HCEC 1CT (cell line): ENCODE measurements at places on chromosomes 5 and 9.

DNA sequence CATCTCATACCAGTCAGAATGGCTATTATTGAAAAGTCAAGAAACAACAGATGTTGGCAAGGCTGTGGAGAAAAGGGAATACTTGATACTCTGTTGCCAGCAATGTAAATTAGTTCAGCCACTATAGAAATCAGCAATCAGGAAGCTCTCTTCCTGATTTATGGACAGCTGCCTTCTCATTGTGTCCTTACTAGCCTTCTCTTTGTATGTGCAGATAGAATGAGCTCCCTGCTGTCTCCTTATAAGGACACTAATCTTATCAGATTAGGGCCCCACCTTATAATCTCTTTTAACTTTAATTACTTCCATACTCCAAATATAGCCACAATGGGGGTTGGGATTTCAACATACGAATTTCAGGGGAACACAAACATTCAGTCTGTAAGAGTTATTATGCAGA is 38.0 kb downstream of the KCNV2 start:
- no peak for DNase-seq

DNA sequence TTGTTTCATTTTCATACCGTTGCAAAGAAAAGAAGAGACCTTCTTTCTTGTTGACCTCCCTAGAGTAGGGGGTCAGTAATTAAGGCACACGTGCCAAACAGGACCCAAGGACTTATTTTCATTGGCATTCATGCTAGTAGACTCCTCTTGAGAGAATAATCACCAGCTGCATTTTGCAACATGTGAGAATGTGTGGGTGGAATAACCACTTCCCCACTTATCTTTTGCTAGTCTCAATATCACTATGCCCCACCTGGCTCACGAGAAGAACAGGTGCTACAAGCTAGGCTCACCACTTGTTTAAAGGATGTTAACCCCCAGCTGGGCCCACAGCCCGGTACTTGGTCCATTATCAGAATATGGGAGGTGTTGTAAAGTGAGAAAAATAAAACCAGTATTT is 460.7 kb upstream of the MEF2C start:
- no peak for DNase-seq

- DNase-seq: peak; percentile 95
These were observed 25.9 kb upstream of the ANKRD55 start for GRCh38 chr5:56259002-56259511.

DNA sequence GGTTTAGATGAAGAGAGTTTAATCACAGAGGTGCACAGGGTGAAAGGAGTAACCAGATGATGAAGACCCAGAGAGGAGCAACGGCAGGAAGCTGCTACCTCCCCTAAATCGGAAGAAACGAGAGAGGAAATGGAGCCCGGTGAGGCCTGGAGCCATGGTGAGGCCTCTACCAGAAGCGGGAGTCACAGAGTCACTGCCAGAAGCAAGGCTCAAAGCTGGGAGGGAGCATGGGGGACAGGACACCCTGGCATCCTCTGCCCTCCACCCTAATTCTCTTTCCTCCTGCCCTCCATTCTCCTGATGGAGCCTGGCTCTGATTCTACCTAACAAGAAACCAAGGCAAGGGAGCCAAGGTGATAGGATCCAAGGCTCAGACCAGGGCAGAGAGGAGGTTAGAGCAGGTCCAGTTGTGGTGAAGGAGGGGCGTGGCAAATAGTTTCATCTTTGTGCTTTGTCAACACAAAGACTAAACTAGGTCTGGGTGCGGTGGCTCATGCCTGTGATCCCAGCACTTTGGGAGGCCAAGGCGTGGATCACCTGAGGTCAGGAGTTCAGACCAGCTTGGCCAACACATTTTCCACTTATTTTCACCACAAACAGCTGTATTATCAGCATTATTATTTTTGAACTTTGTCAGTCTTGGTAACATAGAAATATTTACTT is 134.4 kb upstream of the RAI14 start:
- no peak for DNase-seq

GRCh38 chr5:167507463-167508233 is 783.8 kb upstream of the WWC1 start:
- no peak for DNase-seq

DNA sequence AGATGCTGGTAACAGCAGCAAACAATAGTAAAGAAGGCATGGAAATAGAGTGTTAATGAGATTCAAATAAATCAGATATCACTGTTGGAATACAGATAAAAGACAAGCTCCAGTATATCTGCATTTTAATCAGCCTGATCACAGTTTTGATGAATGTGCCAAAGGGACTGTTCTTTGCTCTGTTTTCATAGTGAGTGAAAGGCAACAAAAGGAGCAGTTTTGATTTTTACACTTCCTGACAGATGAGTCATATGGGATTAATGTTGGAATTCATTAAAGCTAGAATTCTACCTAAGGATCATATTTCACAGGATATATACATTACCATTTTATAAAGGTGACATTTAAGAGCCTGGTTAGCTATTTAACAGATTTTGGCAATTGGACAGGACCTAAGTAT is 743.3 kb upstream of the PTPRD start:
- DNase-seq: no peak

DNA sequence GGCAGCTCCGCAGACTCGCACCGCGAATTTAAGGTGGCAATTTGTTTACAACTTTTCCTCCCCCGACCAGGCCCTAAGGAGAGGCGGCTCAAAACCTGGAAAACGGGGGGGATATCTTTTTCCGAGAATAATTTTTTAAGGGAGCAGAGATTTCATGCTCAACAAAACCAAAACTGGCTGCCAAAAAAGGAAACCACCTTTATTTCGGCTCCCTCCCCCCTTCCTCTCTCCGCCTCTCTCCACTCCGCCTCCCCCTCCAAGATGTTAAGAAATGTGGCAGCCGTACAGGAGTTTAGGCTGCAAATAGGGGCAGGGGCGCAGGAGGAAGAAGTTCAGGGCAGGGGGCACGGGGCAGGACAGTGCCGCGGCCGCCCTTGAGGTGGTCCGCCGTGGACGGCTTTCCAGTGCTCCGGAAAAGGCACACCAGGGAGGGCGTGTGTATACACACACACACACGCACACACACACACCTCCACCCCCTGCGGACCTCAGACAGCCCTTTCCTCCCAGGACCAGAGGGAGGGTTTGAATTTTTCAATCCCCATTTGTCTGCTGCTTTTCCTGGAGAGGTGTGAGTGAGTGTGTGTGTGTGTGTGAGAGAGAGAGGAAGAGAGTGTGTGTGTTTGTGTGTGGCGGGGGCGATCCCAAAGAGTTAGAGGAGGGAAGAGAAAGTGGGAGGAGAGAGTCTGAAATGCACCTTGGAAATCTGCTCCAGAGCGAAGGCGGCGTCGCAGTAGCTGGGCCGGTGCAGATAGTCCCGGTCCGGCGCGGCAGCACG is 9.1 kb downstream of the PTCH1 start:
- DNase-seq: peak; percentile 61

- no peak for DNase-seq
These were observed 13.1 kb downstream of the THBS4 start for GRCh38 chr5:80048084-80048780.

DNA sequence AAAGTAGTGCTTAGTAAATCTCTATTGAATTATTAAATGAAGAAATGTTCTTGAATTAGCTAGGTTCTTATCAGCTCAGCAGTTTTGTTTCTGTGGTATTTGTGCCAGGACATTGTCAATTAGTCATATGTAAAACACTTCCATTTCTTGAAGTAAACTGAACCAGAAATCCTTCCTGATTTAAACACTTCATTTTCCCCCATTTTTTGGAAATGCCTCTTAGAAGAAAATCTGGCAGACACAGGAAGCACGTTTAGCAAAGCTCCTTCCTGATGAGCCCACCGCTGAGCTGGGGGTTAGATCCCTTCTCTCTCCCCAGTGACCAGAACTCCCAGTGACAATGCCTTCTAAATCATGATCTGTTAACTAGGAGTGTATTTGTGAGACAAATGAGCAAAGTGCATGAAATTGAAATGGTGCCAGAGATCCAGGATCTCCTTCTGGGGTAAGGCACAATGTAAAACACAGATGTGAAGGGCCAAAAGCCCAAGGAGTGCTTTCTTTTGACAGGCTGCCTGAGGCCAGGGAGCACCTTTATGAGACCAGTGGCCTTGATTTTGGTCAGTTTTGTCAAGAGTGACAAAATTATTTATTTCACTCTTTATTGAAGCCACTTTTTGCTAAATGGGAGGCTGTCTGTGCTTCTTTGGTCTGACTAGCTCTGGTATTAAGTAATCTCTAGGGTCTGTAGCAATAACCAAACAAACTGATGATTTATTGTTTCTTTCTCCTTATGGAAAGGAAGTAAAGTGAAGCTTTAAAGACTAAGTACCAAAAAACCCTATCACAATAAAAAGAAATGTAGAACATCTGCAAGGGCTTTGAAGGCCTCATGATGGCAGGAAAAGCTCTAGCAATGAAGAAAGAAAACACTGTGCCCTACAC is 25.5 kb upstream of the RUSC2 start:
- DNase-seq: peak; percentile 72

- peak; percentile 12 for DNase-seq
These were observed 91.1 kb upstream of the RNF180 start for GRCh38 chr5:64074533-64074932.

DNA sequence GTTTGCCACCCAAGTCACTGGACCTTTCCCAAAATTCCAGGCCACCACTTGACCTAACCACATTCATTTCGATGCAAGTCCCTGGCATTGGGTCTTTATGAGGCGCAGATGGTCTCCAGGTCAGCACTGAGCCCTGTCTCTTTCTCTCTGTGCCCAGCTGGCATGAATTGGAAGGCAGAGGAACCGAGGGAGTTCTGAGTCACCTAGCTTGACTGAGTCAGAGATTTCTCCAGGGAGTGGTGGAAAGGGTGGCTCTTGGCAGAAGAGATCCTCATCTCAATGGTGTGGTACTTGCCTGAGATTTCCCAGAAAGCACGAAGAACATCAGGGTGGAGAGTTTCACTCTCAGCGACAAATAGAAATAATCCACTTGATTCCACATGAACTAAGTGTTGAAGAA is 43.8 kb downstream of the WDR36 start:
- peak; percentile 51 for DNase-seq

- no peak for DNase-seq
These were observed 356.9 kb downstream of the CSNK1G3 start for GRCh38 chr5:123868881-123869280.

GRCh38 chr5:168831383-168831782 is 252.2 kb upstream of the PANK3 start:
- no peak for DNase-seq

- DNase-seq: peak; percentile 68
These were observed at the start of gene ADAMTS2 for GRCh38 chr5:179345433-179346321. TSS of gene ADAMTS2 (minus strand) at chr5:179345461. CDS start at chr5:179345328, 133 bp downstream.

- DNase-seq: no peak
These were observed 132.9 kb downstream of the SIL1 start for GRCh38 chr5:139065306-139065705.

GRCh38 chr9:121185178-121185745 is 16.4 kb downstream of the RAB14 start:
- DNase-seq: no peak

DNA sequence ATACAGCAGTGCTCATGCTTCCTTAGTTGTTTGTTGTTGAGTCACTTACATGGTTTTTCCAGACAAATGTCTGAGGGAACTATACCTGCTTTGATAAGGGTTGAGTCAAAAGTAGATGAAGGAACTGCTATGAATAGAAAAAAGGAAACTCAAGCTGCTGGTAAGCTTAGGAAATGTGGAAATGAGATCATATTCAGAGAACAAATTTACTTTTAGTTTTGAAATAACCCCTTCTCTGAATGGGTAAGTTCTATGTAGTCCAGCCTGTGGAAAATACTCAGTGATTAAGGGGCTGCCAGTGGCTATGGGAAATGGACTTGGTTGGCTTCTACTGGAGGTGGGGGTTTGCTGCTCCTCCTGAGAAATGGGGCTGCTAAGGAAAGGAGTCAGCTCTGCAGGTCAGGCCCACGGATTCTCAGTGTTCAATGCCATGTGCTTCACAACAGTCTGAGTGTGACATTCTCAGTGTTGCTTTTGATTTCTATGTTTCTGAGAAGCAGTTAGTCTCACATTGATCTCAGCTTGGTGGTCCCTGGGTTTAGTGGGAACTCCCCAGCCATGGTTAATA is 47.7 kb upstream of the GLRX start:
- peak; percentile 48 for DNase-seq

DNA sequence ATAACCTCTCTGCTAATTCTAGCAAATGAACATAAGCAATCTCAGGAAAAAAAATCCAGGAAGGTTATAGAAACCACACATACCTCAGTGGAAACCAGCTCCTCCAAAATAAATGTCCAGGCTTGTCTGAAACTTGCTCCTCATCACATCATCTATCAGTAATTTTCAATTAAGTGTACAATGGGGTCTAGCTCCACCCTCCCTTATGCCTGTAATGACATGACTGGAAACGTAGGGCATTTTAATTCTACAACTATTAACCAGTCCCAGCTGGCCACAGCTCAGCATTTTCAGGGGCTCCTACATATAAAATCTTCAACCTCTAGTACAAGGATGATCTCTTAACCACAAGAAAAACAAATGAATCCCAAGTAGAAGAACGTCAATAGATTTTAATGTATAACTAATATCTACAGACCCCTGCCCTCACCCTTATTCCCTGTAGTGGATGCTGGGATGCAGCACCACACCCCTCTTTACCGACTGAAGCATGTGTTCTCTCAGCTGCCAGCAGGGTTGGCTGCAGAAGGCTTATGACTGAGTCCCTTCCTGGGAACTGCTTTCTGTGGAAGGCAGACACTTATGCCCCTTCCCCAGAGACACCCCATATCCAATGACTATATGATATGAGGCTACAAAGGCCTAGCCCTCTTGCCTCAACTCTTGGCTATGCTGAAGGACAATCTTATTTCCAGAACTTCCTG is 6.8 kb downstream of the TSSK1B start:
- DNase-seq: no peak

DNA sequence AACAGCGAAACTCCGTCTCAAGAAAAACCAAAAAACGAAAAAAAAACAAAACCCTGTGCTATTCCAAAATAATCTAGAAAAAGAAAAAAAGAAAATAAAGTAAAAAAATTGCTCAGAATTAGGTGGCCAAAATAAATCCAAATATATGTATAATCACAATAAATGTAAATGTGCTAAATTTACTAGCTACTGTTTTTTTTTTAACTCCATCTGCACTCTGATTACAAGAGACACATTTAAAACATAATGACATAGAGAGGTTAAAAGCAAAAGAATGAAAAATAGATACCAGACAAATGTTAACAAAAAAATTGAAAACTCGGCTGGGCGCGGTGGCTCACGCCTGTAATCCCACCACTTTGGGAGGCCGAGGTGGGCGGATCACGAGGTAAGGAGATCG is 66.1 kb downstream of the FGF1 start:
- no peak for DNase-seq

GRCh38 chr5:168171901-168172759 is 119.3 kb upstream of the WWC1 start:
- DNase-seq: no peak

DNA sequence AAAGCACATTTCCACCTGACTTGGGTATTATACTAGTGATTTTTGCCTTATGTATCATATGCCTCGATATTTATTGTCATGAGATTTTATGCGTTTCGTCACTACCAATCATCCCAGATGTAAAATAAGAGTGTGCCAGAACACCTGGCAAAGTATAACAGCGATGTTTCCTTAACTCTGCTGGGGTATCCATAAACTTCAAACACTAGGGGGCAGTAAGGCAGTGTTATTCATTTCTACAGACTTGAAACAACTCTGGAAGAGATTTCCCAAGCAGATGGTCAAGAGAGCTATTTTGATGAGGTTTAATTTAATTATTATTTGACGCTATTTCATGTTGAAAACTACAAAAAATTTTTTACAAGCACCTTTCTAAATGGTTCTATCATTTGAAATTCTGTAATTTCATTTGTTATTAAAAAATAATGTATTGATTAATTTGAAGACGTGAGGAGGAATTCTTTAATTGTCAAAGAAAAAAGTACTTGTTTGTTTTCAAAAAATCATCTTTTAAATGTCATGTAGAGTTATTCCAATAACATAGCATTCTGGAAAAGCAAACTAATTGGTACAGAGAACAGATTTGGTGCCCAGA is 388.5 kb upstream of the CTNND2 start:
- peak; percentile 15 for DNase-seq
